ENCODE measurements at places on chromosomes 1 and 21.

- no peak for DNase-seq
These were observed 88.9 kb upstream of the HAO2 start for GRCh38 chr1:119279456-119280381.

GRCh38 chr1:6998267-6998666, 213.0 kb downstream of the CAMTA1 start:
- peak; percentile 28 for DNase-seq

DNA sequence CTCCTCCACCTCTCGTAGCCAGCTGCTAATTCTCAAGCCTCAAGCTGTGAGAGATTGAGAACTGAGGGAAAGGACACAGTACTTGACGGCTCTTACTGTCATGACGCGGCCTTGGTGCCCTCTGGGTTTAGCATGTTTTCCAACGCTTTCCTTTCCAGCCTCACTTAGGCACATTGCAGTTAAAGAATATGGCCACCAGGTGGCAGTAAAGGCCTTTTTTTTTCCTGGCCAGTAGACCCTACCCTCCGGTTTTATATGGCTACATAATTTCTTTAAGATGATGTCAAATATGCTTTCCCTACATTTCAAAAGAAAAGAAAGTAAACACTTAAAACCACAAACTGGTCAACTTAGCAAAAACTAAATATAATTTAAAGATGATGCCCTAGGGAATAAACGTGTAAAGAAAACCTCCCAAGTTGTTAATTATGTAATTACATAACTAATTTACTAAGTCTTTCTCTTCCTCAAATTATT, 56.8 kb upstream of the PRDX6 start:
- DNase-seq, result peak; percentile 90

DNA sequence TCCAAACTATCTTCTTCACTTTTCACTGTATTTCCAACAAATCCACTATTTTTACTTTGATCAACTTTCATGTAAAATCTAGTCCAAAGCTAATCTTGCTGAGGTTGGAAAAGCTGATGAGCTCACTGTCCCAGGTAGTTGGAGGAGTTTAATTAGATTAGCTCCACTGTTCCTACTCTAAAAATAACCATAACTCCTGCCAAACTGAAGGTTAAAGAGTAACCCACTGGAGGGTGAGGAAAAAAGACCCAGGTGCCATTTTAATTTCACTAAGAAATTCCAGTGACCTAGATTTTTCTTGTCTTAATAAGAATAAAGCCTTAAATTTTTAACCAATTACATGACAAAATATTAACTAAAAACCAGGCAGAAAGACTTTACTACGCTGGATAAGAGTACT, 15.3 kb downstream of the DCAF8 start:
- DNase-seq, result no peak

DNA sequence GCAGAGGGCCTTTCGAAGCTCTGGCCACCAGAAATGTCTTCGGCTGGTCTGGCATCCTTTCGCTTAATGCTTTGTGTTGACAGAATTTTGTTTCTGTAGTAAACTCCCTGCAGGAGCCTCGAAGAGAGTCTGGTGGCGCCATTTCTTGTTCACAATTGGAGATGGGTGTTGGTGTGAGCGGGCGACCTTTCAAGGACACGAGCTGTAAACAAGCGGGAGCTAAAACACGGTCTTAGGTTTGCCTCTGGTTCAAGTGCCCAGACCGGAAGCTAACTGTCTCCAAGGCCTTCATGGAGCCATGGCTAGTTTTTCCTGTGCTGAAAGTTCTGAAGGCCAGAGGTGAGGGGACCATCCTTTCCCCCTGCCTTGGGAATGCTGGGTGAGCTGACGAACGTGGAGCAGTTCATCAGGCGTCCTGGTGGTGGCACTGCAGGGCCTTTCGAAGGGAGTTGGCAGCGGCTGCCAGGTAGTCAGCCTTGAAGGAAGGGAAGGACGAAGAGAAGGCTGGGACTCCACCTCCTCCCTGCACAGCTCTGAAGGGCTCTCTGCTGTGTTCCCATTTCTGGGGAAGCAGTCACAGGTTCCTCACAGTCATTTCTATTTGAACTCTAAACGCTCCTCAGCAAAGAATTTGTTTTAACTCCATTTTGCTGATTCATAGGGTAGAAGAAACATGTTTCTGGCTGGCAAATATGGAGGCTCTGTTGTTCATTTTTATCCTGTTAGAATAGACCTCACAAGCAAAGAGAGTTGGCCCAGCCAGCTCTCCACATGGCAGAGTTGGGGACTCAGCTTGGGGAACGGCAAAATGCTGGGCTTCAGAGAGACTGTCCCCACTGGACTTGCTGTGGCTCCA, 35.2 kb downstream of the URB2 start:
- peak; percentile 74 for DNase-seq

- DNase-seq, result no peak
These were observed 77.6 kb downstream of the SETD4 start for GRCh38 chr21:35982717-35983116.

GRCh38 chr1:44359234-44359935, 4.3 kb upstream of the ERI3 start:
- no peak for DNase-seq

DNA sequence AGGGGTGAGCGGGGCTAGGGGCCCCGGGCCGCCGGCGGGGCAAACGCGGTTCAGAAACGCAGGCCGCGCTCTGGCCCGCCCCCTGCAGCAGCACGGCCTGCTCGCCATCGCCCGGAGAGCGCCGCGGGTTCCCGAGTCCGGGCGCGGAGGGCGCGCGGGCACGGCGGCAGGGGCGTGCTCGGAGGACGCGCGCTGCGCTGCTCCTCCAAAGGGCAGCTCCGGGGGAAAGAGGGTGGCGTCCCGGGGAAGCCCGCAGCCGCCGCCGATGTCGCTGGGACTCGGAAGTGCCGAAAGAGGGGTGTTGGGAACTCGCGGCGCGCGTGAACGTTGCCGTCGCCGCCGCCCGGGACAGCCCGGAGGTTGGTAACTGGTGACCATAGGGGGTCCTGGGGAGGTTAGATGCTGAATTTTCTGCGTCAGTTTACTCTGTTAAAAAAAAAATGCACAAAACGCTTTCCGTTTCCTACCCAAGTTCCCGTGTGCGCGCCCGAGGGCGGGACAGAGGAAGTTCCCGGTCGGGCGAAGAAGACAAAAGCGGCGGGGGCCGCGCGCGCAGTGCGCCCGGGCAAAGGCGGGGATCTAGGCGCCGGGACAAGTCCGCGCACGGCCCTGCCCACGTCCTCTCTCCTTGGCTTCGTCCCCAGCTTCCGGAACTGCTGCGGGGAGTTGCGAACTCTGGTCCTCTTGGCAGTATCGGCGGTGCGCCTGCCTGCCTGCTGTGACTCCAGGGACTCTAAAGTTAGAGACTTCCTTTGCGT, at the start of gene HHAT:
Gene HHAT (plus strand): TSS at position 157 of the 758 bp plus-strand sequence. CDS start 20,074 bp downstream, outside the sequence.
- DNase-seq, result no peak

DNA sequence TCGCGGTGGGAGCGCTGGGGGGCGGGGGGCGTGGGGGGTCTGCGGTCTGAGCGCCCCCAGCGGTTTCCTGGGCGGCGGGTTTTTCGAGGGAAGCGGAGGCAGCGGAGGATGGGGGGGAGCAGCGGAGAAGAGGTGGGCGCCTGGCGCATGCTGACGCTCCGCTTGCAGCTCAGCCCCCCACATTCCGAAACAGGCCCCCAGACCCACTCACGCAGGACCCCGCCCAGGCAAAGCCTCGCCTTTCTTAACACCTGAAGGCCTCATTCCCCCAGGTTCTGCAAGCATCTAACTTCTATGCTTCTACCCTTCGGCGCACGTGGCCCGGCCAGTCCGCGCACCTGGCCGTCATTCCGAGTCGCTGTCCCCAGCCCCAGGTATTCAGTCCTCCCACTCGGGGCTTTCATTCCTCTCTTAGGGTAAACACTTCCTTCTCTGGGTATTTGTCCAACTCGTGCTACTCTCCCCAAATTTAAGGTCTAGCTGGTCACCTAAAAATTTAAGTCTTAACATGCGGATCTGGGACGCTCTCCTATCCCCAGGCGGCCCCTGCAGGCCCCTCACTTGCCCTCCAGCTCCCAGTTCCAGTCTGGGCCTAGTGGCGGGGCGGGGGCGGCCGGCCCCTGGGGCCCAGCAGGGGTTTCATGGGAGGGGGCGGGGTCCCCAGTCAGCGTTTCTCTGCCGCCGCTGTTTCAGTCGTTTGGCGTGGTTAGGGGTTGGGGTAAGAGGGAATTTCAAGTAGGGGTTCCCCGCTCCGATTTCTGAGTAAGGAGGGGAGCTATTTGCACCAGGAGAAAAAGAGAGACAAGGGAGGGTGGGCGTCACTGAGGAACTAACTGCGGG, 2.8 kb upstream of the ZBTB7B start:
- DNase-seq, result peak; percentile 85

GRCh38 chr1:89998306-89998705, 3.4 kb downstream of the ZNF326 start:
- DNase-seq, result no peak

- DNase-seq, result peak; percentile 40
These were observed 7.9 kb upstream of the KAZN start for GRCh38 chr1:14590411-14591180.

DNA sequence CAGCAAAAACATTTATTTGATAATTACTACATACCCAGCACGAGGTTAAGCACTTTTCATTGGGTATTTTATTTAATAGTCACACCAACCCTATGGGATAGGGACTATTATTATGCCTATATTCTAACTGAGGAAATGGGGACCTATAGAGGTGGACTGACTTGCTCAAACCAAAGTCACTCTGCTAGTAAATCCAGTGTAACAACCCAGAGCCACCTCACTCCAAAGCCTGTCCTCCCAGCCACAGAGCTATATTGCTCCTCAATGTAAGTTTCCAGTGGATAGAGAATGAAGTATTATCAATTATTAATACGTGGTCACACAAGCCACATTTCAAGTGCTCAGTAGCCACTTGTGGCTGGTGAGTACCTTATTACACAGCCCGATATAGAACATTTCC, 97.5 kb downstream of the RGS2 start:
- no peak for DNase-seq

- no peak for DNase-seq
These were observed 156.7 kb downstream of the BRINP3 start for GRCh38 chr1:190320952-190321351.
